Activated naive CD8-positive, alpha-beta T cell treated with anti-CD3 and anti-CD28 coated beads, Interleukin-2, amount 10 ng/mL, durations not matched to agents 7 days and 5 days (primary cell): ENCODE measurements at places on chromosomes 3 and 15.
A peak's percentile ranks its signal among the peaks of the same experiment; 100 is the strongest.

DNA sequence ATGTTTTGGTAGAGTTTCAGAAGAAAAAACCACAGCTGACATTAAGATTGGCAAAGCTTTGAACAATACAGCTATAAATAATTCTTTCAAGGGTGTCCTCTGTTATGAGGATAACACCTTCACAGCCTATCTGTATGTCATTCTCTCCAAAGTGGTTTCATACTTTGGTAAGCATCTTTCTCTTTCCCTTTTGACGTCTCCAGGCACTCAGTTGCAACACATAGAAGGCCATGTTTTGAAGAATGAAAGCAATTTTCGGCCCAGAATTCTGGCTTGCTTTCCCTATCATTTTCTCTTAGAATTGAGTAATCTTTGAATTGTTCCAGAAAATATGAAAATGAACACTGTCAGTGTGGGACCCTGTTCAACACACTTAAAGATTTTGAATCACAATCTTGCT, 200.0 kb upstream of the CBLB start:
- DNase-seq: no peak

- no peak for DNase-seq
Observed at GRCh38 chr15:99716540-99717095, 16.6 kb downstream of the LYSMD4 start.

GRCh38 chr15:85331655-85332285, 48.6 kb upstream of the AKAP13 start:
- no peak for DNase-seq

GRCh38 chr15:50210462-50211157, 28.6 kb downstream of the SLC27A2 start:
- DNase-seq: no peak

GRCh38 chr3:139541532-139542288, 2.2 kb upstream of the RBP1 start:
- no peak for DNase-seq

DNA sequence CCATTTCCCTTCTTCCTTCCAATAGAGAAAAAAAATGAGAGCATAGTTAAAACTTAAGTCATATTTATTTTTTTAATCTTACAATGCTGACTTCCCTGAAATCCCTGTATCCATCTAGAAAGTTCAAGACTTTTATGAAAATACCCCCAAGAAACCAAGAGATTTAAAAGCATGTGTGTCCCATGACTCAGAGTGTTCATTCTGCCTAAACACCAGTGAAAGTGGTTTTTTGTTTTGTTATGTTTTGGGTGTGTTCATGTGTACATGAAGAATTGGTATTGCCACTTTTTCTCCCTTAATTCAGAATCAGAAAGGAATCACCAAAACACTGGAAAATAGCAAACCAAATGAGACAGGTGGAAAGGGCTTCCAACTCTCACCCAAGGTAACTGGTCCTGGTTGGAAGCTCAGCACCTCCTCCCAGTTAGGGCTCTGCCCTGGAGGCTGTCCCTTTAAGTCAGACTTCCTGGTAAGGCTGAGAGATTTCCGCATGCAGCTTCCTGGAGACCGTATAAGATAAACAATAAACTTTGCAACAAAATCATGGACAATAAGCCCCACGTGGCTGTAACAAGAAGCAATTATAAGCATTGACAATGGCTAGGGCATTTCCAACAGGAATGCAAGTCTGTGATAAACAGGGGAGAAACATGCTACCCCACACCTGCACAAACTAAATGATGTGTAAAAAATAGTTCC, 121.9 kb upstream of the ARHGEF3 start:
- no peak for DNase-seq

DNA sequence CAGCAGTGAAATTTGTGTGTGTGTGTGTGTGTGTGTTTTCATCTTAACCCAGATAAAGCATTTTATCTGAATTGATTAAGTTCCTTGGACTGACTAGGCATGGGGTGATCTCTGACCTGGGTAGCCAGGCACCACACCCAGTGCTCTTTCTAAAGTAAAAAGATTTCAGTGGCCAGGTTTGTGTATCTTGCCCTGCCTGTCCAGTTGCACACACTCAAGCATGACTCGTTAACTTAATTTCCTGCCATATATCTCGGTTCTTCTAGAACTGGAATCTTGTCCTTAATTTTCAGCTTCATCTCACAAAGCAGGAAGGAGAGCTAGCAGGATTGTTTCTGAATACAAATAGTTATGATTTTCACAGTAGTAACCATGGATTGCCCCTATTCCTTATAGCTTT, 17.0 kb downstream of the TM4SF18 start:
- no peak for DNase-seq

DNA sequence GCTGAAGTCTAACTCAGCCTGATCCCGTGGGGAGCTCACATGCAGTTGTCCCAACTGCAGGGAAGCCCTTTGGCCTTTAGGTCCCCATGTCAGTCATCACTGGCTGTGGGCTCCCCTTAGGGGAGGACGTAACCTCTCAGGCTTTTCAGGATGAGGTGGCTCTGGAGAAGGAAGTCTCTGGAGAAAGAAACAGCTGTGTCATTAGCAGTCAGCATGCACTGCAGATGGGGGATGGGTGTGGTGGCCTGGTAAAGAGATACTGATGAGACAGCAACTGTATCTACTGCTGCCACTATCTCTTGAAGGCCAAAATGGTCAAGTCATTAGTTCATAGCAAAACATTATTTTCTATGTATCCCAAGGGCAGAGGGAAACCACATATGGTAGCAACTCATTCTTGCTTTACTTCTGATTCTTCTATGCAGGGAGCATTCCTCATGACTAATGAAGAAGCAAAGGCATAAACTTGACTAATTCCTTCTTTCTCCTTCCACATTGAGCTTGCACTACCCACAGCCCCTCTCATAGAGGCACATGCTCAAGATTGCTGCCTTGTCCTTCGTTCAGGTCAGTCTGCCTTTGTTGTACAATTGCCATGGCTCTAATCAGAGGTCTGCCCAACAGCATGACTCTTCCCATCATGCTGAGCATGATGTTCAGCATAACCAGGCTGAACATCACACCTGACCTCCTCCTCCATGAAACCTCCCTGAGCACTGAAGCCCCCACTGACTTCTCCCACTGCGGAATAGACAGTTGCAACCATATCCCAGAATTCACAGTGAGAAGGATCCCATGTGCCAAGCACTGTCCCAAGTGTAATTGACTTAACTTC, 47.8 kb upstream of the TMEM158 start:
- DNase-seq: no peak

DNA sequence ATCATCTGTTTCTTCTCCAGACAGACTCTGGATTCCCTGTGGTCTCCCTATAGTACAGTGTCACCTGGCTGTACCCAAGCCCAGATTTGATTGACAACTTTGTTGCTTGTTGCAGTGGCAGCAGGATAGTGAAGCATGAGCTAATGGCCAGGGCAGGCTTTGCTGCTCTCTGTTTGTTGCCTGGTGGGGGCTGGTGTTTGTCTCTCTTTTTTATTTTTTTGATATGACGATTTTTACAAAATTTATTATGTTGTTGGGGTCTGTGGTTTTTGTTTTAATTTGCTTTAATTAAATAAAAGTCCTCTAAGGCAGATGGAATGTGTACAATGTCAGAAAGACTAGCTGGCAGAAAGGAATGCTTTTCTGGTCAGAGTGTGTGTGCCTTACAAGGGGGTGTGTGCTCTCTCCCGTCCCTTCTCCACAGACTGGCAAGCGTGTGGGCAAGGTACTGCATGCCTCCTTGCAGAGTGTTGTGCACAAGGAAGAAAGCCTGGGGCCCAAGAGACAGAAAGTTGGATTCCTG, 15.2 kb upstream of the CLEC3B start:
- DNase-seq: no peak

GRCh38 chr15:65094294-65094995, 17.9 kb downstream of the KBTBD13 start:
- peak; percentile 21 for DNase-seq

- no peak for DNase-seq
Observed at GRCh38 chr15:37253877-37254276, 153.5 kb upstream of the MEIS2 start.

- DNase-seq: no peak
Observed at GRCh38 chr3:73148206-73148605, 86.7 kb downstream of the EBLN2 start.

DNA sequence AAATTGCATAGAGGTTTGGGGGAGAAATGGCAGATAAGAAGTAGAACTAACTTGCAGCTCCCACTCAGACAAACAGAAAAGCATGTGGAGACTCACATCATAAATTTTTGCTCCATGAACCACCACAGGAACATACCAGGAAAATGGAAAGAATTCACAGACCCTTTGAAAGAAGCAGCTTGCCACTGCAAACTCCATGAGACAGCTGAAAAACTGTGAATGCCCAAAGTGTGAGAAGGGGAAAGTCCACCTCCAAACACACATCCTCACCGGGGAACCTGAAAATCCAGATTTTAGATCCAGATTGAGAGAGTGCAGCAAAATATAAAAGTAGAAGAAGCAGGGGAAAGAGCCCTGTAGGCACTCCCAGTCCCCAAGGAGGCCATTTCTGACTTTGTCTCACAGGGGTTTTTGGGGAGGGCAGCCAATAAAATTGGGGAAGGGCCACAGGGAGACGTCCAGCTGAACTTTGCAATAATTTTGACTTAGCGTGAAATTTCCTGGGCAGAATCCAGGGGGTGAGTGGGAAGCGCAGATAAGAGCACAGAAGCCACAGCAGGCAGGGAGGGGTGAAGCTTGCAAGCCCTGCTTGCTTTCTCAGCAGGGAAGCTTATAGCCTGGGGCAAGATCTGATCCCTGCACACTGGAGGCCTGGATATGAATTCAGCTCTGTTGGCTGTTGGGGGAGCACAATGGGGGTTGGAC, 183.4 kb upstream of the UBE2E2 start:
- no peak for DNase-seq

DNA sequence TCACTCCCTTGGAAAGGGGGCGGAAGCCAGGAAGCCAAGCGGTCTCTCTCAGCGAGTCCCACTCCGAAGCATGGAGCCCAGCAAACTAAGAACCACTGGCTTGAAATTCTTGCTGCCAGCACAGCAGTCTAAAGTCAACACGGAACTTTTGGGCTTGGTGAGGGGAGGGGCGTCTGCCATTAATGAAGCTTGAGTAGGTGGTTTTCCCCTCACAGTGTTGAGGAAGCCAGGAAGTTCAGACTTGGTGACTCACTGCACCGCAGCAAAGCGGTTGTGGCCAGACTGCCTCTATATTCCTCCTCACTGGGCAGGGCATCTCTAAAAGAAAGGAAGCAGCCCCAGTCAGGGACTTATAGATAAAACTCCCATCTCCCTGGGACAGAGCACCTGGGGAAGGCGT, 665.4 kb upstream of the CBLB start:
- peak; percentile 43 for DNase-seq

DNA sequence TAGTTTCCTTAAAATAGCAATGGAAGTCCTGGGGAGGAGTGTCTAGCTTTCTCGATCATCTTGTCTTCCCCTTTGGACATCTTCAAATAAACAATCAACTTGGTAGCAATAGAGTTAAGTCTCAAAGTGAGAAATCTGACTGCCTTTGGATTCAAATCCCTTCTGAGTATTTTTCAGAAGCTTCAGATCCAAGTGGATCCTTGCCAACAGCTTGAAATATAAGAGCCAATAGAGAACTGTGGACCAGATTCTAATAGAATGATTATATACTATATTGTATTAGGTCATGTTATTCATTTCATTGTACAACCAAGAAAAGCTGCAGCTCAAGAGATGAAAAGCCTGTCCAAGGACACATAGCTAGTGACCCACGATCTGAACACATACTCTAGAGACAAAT, 60.2 kb downstream of the SYNPR start:
- no peak for DNase-seq

GRCh38 chr3:46858456-46858855, 4.8 kb downstream of the MYL3 start:
- DNase-seq: no peak

DNA sequence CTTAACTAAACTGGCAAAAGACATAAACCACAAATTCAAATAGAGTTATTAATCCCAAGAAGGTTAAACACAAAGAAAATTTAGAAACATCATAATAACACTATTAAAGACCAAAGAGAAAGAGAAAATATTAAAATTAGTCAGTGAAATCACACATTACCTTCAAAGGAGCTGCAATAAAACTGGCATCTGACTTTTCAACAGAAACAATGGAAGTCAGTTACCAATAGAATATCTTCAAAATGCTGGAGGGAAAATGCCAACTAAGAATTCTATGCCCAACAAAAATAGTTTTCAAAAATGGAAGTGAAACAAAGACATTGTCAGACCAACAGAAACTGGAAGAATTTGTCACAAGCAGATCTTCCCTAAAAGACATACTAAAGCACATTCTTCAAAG, 68.7 kb upstream of the RNF7 start:
- DNase-seq: no peak

DNA sequence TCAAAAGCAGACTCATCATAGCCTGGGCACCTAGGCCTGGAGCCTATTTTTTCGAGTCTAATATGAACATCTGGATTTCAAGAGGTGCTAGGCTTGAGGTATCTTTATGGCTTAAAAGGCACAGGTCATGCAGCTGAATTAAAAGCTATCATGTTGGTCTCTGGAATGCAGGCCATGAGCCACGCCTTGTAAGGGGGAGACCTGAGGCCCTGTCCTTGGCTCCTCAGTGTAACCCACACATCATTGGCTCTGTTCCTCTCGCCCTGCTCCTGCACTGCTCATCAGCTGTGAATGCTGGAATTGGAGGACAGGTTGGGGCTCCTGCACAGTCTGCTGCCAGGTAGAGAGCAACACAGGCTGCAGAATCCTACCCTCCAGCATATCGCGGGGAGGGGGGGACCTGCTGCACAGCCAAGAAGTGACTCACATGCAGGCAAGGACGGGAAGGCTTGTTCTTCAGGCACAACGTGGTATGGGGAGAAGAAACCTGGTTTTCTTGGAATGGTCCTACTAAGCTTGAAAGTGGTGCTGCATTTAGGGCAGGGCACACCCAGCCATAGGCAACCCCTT, 146.0 kb downstream of the CHST2 start:
- DNase-seq: no peak

DNA sequence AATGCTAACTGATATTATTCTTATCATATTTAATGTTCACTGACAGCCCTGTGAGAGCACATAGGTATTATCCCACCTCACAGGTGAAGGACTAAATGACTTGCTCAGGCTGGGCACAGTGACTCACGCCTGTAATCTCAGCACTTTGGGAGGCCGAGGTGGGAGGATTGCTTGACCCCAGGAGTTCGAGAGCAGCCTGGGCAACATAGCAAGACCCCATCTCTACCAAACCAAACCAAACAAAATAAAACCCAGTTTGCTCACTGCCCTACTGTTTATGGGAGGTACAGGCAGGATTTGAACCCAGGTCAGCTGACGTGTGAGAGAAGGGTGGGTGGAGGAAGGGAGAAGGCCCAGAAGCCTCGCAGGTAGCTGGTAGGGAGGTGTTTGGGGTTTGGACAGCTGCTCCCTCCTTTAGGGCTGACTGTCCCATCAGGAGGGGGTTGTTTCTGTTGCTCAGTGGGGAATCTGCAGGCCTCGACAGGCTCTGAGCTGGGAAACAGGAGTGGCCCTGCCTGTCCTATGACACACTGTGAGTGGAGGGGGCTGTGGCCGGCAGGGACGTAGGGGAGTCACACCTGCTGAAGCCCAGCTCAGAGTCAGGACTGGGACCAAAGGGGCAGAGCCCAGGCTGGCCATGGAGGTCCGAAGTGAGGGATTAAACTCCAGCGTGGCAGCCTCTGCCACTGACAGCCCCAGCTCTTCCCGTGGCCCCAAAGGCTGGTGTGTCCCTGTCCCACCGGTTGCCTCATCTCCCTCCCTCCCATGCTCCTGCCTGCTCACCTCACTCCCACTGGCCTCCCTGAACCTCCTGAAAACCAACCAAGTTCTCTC, 25.3 kb downstream of the BHLHE40 start:
- no peak for DNase-seq

GRCh38 chr3:186598108-186598784, 14.6 kb upstream of the AHSG start:
- no peak for DNase-seq
